ENCODE measurements at places on chromosomes 2 and 18.
A peak's percentile ranks its signal among the peaks of the same experiment; 100 is the strongest.

GRCh38 chr2:96694816-96695455 lies 44.9 kb downstream of the LMAN2L start:
- DNase-seq = no peak

DNA sequence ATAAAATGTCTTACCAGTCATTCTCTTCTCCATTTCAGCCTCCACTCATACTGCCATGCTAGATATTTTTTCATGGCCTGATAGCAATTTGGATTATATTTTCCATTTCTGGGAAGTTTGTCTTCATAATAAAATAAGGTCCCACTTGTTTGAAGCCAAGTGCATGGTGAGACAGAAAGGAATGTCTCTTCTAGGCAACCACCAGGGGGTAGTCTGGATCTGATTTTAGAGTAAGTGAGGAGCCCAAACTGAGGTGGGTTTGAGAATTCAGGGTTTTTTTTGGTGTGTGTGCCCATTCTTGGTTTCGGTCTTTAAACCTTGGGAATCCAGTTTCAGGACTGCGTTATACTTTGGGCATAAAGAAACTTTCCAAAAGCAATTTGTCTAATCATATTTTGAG lies 315.5 kb downstream of the RPRM start:
- peak; percentile 13 for DNase-seq

- peak; percentile 78 for DNase-seq
Observed at GRCh38 chr2:102166189-102166845, 20.5 kb upstream of the IL1RL2 start.

GRCh38 chr2:198315791-198316630 lies 511.6 kb downstream of the PLCL1 start:
- no peak for DNase-seq

DNA sequence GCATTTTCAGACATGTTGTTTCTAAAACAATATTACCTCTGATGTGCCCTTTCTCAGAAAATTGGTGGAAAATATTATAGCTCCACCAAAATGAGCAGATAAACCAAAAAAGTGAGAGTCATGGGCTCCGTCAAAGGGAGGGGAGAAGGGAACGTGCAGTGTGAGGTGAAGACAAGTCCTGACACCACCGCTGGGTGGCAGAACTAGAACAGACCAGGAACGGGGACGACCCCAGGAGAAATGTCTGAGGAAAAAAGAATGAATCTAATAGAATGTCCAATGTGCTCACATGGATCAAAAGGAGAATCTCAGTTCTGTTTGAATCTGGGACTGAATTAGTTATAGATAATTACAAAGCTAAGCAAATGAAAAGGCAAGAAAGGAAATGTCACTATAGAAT lies 22.6 kb upstream of the BCL2 start:
- DNase-seq = peak; percentile 32

DNA sequence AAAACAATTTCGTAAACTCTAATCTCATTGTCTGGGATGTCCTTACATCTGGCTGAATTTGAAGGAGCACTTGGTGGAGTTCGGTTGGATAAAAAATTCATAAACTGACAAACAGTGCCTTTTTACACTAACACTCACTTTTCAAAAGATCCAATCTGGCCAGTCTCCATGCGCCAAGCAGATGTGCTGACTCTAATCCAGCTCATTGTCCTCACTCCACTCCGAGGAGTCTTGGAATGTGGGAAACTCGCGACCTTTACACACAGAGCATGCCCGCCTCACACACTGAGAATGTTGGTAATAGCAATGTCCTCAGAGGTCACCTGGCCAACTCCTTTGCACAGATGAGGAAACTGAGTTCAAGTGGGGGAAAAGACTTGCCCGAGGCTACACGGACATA lies 66.8 kb downstream of the XDH start:
- DNase-seq = peak; percentile 55

DNA sequence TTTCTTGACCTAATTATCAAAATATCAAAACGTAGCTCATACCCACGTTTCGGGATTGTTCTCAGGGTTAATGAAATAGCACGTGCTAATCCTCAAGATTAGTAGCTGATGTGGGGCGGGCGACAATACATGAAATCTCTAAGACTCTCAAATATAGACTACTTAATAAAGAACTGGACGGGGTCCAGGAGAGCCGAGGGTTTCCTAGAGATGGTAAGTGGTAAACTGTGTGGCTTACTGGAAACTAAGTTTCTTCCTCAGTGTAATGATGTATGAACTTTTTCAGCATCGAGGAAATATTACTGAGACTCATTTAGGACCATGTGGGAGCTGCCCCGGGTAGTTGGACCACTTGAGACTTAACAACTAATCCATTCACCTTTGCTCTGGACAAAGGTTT lies 453.3 kb upstream of the SALL3 start:
- DNase-seq = no peak

GRCh38 chr2:46982351-46983064 lies 66.9 kb upstream of the MCFD2 start:
- DNase-seq = no peak

- DNase-seq = peak; percentile 48
Observed at GRCh38 chr18:25305584-25305983, 46.4 kb downstream of the ZNF521 start.

GRCh38 chr18:21162786-21163185 lies 51.2 kb upstream of the ROCK1 start:
- no peak for DNase-seq

GRCh38 chr2:235727174-235727573 lies 233.3 kb downstream of the AGAP1 start:
- DNase-seq = no peak
